ENCODE measurements at places on chromosomes 2 and 18. TPM values are rescaled to one million over a fixed set of nuclear protein-coding genes. Genes with fewer than 3 reads are reported as not detected.

GRCh38 chr2:88471083-88471942, 18.8 kb upstream of the FOXI3 start:
- no peak for DNase-seq

DNA sequence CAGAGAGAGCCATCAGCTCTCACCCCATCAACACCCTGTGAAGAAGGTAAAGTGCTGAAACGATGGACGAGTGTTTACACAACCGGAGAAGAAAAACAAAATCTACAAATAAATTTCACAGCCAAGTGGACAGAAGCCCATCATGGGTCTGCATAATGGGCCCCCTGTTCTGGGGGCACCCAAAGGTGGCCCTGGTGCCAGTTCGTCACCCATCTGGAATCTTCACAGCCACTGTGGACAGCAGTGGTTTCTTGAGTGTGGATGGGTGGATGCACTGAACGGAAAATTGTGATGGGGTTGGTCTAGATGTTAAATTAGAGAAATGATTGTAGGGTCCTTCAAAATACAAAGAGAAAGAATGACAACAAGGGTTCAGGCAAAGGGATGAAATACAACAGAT, 38.8 kb downstream of the ANKMY1 start:
- DNase-seq: no peak

OSR1 gene
- polyA plus RNA-seq: 36.4 TPM

GRCh38 chr18:3321133-3321812, 59.3 kb downstream of the MYL12B start:
- no peak for DNase-seq

TPO gene
- polyA plus RNA-seq: 0.11 TPM

SNX17 gene
- 99.2 TPM for polyA plus RNA-seq

- no peak for DNase-seq
These were observed 122.3 kb downstream of the HAUS1 start for GRCh38 chr18:46226461-46226860.

Data from right lung (tissue), 10 donors.